ENCODE measurements at places on chromosomes 6 and 20.

- DNase-seq = no peak
These were observed 1129.5 kb downstream of the EPHA7 start for GRCh38 chr6:92289831-92290230.

DNA sequence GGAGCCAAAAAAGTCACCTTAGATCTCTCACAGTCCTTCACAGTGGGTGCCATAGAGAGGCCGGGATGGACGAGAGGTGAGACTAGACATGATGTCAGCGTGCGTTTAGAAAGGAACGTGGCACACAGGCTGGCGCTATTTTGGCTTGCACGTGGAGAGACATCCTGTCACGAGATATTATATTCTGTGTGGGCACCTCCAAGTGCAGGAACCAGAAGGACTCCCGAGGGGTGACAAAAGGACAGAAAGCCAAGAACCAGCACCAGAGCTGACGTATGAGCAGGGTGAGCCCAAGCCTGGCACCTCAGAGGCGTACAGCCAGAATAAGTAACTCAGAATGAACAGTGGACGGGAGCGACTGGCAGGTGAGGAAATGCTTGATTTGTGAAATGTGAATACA is 49.9 kb upstream of the QKI start:
- no peak for DNase-seq

GRCh38 chr6:26440977-26441358 is 664 bp downstream of the BTN3A3 start:
- no peak for DNase-seq

GRCh38 chr6:146997062-146997461 is 207.2 kb upstream of the STXBP5 start:
- DNase-seq = no peak

GRCh38 chr20:24647713-24648112 is 178.3 kb downstream of the SYNDIG1 start:
- DNase-seq = no peak

GRCh38 chr6:160952633-160953281 is 38.8 kb upstream of the MAP3K4 start:
- DNase-seq = no peak

GRCh38 chr6:105424175-105424783 is 21.4 kb upstream of the PREP start:
- DNase-seq = peak; percentile 42

DNA sequence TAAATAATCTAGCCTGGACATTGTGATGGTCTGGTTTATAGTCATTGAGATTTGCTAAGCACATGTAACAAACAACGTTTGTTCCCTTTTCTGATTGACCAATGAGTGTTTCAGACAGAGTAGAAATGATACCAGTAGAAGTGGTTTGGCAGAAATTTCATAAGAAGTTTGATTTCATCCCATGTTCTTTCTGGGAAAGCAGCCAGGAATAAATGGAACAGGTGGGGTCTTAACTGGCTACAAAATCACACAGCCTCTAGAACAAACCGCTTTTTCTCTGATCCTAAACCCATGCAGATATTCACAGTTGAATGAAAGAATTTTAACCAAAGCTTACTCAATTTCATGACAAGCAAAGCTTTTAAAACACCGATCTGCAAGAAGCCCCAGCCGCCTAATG is 227.5 kb downstream of the UST start:
- no peak for DNase-seq

- no peak for DNase-seq
These were observed 5.4 kb downstream of the TLDC2 start for GRCh38 chr20:36881331-36881730.

DNA sequence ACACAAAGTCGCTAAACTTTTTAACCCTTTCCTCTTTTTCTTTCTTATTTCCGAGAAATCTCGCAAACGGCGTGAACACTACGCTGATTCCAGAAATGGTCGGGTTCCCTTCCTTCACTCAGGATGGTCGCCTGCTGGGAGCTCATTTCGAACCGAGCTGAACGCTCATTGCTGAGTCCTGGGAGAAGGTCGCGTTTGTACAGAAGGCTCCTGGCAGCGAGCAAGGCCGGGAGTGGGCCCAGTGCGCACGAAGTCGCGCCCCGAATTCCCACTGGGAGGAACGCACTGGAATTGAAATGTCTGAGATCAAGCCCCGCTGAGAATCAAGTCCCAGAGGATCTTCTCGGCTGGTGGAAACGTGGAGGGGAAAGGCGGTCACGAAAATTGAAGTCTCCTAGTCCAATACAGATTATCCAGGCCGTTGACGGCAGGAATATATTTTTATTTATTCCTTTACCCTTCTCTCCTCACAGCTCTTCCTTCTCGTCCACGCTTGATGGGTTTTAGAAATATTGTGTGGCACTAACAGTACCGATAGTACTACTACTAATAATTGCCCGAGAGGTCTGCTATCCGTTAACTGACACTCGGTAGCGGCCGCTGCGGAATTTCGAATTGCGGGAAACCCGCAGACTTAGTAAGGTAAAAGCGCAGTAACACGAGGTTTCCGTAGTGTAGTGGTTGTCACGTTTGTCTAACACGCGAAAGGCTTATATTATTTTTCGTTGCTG is 207.2 kb upstream of the ZNF184 start:
- DNase-seq = no peak

DNA sequence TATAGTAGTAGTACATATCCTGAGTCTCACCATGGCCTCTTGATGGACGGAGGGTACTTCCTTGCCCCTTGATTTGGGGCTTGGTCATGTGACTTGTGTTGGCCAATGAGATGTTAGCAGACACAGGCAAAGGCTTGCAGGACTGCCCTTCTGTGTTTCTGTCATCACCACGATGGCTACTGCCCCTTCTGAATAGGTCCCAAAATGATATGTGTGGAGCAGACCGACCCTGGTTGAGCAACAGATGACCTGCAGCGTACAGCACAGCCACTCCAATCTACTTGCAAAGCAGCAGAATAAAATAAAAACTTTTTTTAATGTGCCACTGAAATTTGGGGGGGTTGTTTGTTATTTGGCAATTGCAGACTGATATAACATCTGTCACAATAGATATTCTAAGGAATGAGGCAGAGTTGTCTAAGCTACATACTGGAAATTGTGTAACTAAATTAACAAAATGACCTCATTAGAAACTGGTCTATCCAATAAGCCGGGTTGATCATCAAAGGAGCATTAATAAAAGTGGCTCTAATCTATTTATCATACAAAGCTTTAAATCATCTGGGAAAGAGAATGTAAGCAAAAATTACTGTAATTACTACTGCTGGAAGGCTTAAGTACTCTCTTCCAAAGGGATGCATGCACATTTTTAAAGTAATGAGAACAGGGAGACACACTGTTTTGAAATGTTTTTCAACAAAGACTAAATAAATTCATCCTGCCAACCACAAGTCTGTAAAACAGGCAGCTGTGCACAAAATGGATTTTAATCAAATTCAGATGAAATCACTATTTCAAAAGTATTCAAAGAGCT is 209.5 kb downstream of the KIF16B start:
- DNase-seq = no peak
